Lower leg skin (tissue), 4 donors: ENCODE measurements at places on chromosomes 3 and 15. TPM values are rescaled to one million over a fixed set of nuclear protein-coding genes. Genes with fewer than 3 reads are reported as not detected.

- no peak for DNase-seq
Observed at GRCh38 chr3:56833022-56833421, 31.3 kb upstream of the ARHGEF3 start.

DNA sequence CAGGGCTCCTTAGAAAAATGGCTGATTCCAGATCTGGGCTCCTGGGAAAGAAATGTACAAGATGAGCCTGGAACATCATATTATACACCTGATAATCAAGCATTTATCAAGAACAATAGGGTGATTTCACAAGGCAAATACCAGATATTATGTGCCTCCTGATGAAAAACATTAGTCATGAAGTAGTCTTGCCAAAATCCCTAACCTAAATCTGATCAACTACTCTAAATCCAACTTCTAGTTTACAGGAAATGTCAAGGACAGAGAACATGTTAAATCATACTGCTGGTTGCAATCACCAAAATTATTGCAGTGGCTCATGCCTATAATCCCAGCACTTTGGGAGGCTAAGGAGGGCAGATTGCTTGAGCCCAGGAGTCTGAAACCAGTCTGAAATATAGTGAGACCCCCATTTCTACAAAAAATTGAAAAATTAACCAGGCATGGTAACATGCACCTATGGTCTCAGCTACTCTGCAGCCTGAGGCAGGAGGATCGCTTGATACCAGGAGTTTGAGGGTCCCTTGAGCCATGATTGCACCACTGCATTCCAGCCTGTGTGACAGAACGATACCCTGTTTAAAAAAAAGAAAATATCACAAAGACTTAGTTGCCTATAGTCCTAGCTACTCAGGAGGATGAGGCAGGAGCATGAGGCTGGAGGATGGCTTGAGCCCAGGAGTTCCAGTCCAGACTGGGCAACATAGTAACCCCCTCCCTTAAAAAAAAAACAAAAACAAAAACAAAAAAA, 34.9 kb upstream of the ATP13A3 start:
- no peak for DNase-seq

GRCh38 chr15:34650177-34650576, 66.7 kb upstream of the GOLGA8B start:
- no peak for DNase-seq

DNA sequence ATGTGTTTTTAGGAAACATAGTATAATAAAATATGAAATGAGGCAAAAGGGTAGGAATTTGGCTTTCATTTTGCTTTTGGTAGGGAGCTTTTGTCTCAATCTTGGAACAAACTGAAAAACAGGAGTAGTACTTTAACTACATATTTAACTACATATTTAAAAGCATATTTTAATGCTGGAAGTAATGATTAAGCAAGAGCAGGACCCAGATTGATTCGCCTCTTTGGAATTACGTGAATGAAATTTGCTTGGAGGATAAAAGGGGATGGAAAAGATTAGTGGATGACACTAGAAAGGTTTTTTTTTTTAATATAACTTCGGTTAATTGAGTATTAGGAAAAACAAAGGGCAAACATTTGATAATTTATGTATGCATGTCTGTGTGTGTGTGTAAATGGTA, 11.2 kb upstream of the TMEM212 start:
- DNase-seq: no peak

DNA sequence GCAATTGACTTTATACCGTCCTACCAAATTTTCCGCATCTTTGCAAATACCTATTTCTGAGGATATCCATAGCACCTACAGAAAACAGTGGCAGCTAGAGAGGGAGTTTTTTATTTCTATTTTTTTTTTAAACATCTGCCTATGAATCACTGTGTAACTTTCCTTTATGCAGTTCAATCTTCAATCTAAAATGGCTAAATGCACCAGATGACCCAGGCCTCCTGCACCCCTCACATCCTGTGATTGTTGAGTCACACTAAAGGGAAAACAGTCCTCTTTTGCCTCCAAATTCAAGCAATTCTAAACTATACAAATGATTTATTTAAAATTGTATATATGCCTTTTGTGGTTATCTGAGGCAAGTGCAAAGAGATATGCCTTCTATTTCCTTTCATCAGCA, 20.1 kb upstream of the BCL6 start:
- DNase-seq: no peak

IMPG2 gene
- total RNA-seq: 0.11 TPM

GOLGA8Q gene
- total RNA-seq: 0.13 TPM

SLC51A gene
- total RNA-seq: not detected
